HepG2 (cell line): ENCODE measurements at places on chromosomes 5 and 9.

DNA sequence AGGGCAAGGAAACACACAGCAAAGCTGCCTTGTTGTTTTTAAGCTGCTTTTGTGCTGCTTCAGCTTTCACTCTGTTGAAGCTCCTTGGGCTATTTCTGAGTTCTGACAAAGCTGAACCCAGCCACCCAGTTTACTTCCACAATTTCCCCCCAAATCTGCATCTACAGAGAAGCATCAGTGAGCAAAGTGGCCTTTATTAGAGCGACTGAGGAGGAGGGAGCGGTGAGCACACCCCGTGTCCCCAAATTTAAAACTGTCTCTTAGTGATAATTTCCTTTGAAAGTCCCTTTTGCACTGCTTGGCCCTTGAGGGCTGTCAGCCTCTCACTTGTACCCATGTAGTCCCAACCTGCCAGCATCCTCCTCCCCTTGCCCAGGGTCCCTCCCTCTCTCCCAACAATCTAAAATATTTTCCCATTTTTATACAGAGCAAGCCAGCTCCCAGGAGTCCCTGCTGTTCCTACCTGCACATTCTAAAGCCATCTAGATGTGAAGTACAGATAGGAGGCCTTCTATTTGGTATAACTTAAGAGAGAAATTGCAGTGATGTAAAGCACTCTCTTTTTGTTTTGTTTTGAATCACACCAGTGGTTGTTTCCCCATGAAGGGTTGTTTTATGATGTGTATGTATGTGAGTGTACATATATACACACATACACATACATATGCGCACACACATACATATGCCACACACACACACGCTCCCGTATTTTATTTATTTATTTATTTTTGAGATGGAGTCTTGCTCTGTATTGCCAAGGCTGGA lies 313.5 kb downstream of the TLE4 start:
- no peak for DNase-seq

DNA sequence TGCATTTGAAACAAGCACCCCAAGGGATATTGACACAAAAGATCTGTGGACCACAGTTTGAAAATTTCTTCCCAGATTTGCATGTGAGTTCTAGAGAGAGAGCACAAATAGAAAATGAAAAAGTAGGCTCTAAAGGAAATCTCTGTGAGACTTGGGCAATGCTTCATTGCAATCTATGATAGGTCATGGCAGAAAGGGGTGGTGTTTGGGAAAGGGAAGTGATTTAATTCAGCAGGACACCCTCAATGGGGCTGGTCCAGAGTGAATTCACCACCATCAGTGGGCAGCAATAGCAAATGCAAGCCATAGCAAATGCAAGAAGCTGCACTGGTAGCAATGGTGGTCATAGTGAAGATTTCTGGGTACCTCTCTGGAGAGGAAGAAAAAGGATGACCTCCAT lies 58.1 kb downstream of the ANKRD55 start:
- DNase-seq: no peak

DNA sequence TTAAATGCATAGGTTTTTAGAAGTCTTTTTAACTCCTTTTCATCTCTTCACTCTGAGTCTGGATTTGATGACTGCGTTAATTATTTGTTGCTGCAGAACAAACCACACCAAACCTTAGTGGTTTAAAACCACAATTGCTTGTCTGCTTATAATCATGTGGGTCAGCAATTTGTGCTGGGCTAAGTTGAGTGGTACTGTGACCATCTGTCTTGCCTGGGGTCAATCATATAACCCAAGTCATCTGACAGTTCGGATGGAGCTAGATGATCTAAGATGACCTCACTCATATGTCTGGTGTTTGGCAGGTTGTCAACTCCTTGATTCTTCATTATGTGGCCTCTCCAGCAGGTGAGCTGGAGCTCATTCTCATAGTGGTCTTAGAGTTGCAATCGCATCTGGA lies 219.1 kb upstream of the ELAVL2 start:
- DNase-seq: no peak

GRCh38 chr9:82385633-82386032 lies 397.1 kb downstream of the SPATA31D1 start:
- no peak for DNase-seq

GRCh38 chr5:123844873-123845272 lies 332.9 kb downstream of the CSNK1G3 start:
- no peak for DNase-seq

GRCh38 chr5:143687604-143688003 lies 124.4 kb upstream of the HMHB1 start:
- DNase-seq: no peak

DNA sequence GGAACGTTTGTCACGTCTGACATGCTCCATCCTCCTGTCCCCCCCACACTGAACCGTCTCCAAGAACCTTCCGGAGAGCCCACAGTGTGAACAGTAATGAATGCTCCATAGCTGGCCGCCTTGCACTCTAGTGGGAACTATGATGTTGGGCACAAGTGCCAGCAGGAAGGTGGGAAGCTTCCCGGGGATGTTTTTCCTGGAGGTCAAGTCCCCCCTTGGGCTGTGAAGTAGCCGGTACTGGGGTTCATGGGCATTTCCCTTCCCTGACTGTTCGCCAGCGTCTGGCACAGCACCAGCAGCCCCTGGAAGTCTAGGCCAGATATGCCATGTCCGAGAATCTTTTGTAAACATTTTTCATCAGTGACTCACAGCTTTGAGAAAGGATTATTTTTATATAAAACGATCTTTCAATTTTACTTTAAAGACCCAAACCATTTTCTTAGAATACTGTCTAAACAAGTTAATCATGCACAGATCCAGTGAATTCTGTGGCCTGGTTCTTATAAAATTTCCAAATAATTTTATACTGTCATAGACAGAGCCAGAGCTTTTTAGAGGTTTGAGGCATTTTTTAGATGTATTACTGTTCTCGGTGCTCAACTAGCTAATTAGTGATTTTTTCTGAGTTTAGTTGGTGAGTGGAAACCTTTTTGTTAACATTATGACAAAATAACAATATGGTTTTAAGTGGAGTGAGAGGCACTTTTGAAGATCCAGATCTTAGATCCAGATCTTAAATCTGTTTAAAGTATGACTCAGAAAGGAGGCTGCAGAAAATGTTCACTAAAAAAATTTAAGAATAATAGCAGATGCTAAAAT lies 11.6 kb downstream of the ABL1 start:
- DNase-seq: no peak

DNA sequence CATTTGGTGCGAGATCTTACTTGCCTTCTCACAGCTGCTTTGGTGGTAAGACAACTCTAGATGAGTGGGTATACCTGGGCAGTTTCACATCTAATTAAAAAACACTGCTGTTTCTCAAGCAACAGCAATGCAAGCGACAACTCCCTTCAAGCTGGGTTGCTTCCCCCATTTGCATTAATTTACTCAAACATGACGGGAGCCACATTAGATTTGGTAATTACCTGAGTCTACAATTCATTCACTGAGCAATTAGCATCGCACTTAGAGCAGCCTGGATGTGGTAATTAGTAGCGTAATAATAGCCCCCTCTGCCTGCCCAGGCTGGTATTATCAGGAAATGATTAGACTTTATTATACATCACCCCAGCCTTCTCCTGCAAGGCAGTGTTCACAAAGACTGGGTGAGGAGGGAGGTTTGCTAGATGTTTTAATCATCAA lies 73.4 kb downstream of the FBXO38 start:
- no peak for DNase-seq

- DNase-seq: no peak
Observed at GRCh38 chr9:121844098-121844497, 192.7 kb downstream of the DAB2IP start.

DNA sequence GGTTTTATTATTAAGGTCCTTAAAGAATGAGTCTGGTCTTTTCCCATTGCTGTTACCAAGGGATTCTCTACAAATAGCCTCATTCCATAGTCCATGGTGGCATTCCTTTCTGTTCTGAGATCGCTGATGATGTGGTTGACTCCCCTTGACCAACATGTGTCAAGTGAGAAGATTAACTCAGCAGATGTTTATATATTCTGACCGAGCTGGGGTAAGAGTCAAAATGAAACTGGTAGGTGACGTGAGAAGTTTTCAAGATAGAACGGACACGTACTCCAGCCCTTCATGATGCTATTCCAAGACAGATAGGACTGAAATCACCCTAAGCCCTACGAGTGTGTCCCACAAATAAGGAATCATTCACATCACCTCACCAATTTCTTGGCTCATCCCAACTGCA lies 155.5 kb upstream of the WWC1 start:
- DNase-seq: no peak

GRCh38 chr9:137350696-137351584 lies 48.9 kb upstream of the NRARP start:
- no peak for DNase-seq

DNA sequence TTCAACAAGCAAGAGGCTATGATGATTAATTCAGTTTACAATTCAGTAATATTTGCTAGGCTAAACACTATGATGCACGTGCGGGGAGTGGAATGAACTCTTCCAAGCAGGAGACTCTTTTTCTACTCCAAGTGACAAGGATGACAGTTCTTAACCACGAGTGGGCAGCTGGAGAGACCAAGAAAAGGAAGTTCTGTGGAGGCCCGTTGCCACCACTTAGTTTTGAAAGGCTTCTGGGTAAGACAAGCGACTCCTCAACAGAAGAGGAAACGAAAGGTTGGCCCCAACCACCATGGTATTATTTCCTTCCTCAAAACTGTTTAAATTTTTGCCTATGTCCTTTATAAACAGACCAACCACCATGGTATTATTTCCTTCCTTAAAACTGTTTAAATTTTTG lies 2.8 kb downstream of the DCAF12 start:
- DNase-seq: no peak
